T-helper 2 cell (primary cell): ENCODE measurements at places on chromosomes 5 and 9.

DNA sequence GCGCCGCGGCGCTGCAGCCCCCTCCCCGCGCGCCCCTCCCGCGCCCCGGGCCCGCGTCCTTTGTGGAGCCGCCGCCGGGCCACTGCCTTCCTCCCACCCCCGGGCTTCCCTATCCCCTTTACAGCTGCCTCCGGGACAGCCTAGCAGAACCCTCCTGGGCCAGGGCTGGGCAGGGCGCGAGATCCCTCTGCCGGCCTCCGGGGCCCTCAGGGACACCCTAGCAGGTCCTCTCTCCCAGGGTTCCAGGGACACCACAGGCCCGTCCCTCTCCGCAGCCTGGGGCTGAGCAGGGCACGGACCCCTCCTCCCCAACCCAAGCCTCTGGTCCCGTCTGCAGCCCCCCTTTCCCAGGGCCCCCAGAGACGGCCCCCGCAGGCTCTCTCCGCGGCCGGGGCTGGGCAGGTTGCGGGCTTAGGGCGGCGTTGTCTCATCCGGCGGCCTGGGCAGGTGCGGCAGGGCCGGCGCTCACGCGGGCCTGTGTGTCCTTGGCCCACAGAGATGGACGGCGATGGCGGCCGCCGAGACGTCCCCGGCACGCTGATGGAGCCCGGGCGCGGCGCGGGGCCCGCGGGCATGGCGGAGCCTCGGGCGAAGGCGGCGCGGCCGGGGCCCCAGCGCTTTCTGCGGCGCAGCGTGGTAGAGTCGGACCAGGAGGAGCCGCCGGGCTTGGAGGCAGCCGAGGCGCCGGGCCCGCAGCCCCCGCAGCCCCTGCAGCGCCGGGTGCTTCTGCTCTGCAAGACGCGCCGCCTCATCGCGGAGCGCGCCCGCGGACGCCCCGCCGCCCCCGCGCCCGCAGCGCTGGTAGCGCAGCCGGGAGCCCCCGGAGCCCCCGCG is 710 bp downstream of the WNK2 start:
- DNase-seq = no peak

DNA sequence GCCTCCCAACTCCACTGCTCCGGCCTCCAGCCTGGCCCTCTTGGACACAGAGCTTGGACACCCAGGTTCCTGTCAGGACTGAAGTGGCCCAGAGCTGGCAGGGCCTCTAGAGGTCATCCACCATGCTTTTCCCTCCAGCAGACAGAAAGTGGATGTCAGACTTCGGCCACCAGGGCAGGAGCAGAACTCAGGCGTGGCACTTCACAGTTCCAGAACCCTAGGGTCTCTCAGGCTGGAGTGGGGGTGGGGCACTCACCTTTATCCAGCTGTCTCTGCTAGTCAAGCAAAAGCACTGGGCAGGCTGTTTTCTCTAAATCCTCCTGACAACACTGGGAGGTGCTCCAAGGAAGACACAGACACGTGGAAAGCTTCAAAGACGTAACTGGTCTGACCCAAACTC is 35.6 kb upstream of the N4BP3 start:
- DNase-seq = no peak

DNA sequence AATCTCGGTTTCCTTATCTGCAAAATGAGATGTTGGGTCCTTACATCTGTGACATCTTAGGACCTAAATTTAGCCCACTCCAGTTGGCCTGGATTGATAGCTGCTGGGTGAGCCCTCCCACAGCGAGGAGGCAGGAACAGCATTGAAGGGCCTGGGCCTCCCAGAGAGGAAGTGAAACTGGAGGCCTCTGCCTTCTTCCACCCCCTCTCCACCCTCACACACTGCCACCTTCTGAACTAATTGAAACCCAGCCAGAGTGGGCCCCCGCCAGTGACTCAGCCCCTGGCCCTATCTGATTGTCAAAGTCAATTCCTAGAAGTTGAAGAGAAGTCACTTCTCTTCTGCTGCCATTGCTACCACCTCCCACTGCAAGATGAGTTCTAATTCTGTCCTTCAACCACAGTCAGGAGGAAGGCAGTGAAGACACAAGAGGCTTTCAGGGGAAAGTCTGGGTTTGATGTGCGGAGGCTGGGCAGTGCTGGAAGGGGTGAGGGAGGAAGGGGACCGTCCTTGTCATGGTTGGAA is 55.2 kb upstream of the NEK6 start:
- DNase-seq = no peak

GRCh38 chr5:38720554-38721361 is 125.1 kb upstream of the OSMR start:
- DNase-seq = no peak

- DNase-seq = no peak
Measured at GRCh38 chr5:94908889-94909480, 290.5 kb downstream of the SLF1 start.
